Epithelial cell of esophagus (primary cell): ENCODE measurements at places on chromosomes 12 and 14.
A peak's percentile ranks its signal among the peaks of the same experiment; 100 is the strongest.

DNA sequence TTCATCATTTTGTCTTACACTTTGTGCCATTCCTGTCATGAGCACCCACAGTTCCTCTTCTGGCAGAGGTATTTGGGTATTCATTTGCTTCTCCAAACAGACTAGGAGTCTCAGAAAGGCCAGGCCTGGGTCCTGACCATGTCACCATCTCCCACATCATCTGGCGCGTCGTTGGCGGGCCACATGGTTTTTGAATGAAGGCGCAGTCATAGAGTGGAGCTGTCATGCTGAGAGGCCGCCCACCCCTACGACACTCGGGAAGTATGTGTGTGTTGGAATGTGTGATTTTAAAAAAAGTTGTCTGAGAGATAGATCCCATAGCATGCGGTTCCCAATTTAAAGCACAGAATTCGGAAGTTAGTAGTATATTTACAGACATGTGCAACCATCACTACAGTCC is 15.6 kb upstream of the TTC7B start:
- no peak for DNase-seq

DNA sequence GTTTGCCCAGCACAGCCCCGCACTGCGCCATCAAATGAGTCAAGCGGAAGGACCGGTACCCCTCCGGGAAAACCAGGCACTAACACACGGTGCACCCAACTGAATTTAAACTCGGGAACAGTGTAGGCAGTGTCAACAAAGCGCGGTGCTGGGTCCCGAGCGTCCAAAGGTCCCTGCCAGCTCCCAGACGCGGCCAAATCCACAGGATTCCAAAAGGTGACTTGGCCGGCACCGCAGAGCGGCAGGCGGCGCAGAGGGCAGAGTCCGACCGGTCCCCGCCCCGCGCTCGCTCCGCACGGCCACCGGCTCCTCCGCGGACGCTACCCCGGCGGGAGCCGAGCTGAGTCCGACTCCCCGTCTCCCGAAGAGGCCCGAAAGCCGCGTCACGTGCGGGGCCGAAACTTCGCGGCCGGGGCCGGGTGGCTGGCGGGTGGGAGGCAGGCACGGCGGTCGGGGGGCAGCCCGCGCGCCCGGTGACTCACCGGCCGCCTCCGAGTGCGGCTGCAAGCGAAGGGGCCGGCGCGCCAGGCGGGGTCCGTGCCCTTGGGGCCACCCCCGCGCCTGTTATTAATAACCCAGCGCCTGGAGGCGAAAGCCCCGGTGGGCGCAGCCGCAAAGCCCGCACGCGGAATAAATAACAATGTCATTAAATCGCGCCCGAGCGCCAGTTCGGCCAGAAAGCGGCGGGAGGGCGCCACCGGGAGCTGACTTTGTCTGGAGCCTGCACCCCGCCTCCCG is 863 bp downstream of the DENND5B start:
- DNase-seq: peak; percentile 57

DNA sequence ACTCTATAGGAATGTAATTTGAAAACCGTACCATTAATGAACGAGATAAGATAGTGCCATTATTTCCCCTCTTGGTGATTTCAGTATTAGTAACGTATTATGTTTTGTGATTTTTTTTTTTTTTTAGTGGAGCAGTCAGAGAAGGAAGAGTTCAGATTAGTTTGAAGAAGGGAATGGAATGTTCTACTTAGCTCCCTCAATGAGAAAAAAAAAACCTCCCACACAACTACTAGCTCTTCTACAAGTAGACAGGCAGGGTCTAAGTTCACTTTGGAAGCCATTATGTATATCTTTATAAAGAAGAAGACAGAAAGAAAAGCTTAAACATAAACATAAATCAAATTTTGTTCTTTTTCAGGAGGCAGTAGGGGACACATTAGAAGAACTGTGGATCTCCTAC is 27.3 kb downstream of the PNMA1 start:
- DNase-seq: no peak

DNA sequence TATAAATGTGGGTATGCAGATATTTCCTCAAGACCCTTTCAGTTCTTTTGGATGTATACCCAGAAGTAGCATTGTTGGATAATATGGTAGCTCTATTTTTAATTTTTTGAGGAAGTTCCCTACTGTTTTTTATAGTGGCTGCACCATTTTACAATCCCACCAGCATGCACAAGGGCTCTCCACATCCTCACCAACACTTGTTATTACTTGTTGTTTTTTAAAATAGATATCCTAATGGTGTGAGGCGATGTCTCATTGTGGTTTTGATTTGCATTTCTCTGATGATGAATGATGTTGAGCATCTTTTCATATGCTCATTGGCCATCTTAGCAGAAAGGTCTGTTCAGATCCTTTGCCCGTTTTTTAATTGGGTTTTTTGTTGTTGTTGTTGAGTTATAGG is 47.1 kb downstream of the DIP2B start:
- peak; percentile 50 for DNase-seq

DNA sequence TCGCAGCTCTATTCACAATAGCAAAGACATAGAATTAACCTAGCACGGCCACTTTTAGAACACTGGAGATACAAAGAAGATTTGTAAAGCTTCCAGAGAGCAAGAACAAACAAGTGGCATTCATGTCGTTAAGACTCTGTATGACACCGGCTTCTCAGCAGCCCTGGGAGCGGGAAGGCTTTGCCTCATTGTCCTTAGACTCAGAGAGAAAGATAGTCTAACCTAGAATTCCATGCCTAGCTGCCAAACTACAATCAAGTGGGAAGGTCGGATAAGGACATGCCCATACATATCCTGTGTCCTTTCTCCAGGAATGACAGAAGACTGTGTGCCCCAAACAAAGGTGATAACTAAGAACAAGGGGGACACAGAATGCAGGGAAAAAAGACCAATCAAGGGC is 1038.3 kb downstream of the BCL11B start:
- DNase-seq: peak; percentile 56

GRCh38 chr12:56158926-56159461 is 835 bp downstream of the MYL6 start:
- DNase-seq: peak; percentile 80

- no peak for DNase-seq
Observed at GRCh38 chr12:47698055-47698454, 7.8 kb downstream of the RPAP3 start.
